ENCODE measurements at places on chromosomes 5 and 9.

DNA sequence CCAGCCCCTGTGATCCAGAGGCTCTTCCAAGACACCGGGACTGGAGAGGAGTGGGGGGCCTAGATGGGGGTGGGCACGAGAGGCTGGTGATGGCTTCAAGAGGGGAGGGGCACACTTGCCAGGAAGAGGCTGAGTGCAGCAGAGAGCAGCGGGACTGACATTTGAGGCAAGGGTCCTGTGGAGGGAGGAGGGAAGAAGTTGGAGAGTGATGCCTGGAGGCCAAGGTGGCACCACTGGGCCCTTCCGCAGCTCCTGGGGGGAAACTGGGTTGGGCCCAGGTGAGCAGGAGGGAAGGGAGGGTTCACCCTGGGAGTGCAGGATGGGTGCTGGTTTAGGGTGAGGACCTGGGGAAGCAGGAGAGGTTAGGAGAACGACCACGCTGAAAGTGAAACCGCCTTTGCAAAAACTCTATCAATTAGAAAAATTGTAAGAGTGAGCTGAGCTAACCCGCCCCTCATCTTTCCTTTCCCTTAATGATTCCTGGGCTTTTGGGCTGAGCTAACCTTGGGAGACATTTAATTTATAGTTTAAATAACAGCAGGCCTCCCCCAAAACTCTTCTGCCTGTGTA lies 26.2 kb downstream of the ABO start:
- DNase-seq: no peak

DNA sequence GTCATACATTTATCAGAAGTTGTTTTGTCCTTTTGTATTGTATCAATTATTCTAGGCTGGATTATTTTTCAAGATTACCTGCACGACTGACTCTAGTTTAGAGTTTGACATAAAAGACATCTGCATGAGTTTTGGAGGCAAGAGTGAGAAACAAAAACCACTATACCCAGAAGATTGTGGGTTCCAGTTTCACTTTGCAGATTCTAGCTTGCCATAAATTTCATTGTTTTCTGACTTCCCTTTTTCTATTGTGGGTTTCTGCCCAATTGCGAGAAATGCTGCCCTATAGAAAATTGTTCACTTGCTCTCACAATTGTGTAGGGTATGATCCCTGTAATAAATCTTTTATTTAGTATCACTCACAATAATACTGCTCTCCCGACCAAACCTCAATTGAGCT lies 1043.4 kb upstream of the CDH10 start:
- DNase-seq: no peak

DNA sequence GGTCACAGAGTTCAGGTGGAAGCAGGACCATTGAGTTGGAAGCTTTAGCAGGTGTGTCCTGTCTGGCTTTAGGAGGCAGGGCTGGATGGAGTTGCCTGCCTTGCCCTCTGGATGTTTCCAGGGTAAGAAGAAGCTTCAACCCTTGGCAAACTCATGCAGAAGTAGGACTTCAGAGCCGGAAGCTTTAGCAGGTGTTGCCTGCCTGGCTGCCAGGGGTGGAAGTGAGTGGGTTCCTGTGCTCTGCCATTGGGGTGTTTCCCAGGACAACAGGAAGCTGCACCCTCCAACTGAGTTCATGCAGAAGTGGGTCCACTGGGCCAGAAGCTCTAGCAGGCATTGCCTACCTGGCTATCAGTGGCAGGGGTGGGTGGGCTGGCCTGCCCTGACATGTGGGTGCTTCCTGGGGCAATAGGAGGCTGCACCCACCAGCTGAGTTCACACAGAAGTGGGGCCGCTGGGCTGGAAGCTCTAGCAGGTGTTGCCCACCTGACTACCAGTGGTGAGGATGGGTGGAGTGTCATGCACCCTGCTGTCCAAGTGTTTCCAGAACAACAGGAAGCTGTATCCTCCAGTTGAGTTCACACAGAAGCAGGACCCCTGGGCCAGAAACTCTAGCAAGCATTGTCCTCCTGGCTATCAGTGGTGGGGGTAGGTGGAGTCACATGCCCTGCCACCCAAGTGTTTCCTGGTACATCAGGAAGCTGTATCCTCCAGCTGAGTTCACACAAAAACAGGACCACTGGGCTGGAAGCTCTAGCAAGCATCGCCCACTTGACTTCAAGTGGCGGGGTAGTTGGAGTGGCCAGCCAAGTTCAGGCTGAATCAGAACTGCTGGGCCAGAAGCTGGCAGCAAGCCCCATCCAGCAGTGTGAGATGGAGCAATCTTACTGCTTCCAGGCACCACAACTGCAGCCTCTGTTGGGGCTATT lies 24.6 kb downstream of the LOX start:
- DNase-seq: no peak

DNA sequence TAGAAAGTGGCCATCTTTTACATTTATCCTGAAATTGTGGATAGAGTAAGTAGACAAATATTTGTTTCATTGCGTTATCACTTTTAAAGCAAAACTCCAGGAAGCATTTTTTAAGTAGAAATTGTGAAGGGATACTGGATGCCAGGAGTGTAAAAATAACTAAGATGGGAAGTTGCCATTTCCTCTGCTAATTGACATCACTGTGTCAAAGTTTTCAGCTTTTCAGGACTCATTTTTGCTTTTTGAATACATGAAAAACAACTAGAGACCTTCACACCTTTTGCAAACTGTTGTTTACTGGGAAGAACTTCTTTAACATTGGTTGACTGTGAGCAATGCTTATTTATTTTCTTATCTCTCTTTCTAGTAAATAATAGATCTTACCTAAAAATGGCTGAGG lies 337.5 kb downstream of the NR2F1-AS1 start:
- no peak for DNase-seq

DNA sequence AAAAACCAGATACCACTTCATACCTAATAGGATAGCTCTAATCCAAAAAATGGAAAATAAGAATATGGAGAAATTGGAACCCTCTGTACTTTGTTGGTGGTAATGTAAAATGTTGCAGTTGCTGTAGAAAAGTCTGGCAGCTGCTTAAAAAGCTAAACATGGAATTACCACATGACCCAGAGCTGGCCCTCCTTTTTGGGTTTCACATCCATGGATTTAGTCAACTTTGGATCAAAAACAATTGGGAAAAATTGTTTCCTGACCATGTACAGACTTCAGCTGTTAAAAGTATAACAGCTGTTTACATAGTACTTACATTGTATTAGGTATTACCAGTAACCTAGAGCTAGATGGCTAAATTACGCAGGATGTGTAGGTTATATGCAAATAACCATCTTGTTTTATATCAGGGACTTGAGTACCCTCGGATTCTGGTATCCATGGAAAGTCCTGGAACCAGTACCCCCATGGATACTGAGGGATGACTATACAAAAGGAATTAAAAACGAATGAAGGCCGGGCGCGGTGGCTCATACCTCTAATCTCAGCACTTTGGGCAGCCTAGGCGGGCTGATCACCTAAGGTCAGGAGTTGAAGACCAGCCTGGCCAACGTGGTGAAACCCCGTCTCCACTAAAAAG lies 15.8 kb downstream of the DNAJA1 start:
- no peak for DNase-seq

DNA sequence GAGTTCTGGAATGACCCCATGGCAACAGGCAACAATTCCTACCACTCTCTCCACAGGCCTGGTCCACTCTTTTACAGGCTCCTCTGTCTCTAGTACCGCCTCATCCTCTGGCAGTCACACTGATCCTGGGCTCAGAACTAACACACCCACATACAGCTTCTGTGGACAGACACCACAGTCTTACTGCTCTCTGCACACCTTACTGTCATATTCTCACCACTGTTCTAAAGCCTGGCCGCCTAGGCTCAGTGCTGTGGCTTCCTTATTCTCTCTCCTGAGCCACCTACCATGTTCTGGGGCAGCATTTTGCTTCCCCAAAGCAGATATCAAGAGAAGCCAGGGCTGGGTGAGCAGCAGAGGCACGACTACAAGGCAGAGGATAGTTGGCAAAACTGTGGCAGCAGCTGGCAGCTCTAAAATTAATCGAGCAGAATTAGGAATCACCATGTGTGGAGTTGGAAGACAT lies 14.8 kb downstream of the REEP5 start:
- DNase-seq: no peak

- DNase-seq: no peak
Observed at GRCh38 chr9:36905101-36906066, 128.7 kb downstream of the PAX5 start.

DNA sequence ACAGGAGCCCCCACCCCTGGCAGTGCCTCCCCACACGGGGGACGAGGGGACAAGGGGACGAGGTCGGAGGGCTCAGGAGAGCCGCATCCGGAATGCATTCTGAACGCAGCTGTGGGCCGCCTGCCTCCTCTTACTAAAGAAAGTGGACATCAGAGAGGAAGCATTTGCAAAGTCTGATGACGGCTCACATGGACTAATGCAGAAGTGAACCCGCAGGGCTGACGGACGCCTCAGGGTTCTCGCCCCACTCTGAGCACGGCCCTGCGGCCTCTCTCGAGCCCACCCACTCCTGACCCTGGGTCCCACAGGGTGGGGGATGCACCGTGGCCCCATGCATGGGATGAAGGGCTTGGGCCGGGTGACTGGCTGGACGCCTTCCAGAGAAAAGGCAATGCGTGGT lies 5.9 kb downstream of the LPCAT1 start:
- DNase-seq: no peak

- DNase-seq: no peak
Observed at GRCh38 chr5:172830876-172831662, 3.0 kb upstream of the ERGIC1 start.

- peak; percentile 32 for DNase-seq
Observed at GRCh38 chr5:34491251-34491620, 164.9 kb upstream of the RAI14 start.

GRCh38 chr9:136373300-136374182 lies at the start of gene CARD9:
TSS of gene CARD9 (minus strand) at chr9:136373669. CDS start at chr9:136372078, 1,591 bp downstream.
- DNase-seq: no peak

- no peak for DNase-seq
Observed at GRCh38 chr5:41143131-41143901, 70.0 kb downstream of the C6 start.

GRCh38 chr5:122442938-122443337 lies 130.9 kb downstream of the SNCAIP start:
- DNase-seq: no peak

- DNase-seq: no peak
Observed at GRCh38 chr9:85212887-85213286, 528.9 kb downstream of the AGTPBP1 start.

- no peak for DNase-seq
Observed at GRCh38 chr5:161863259-161863658, 15.3 kb downstream of the GABRA1 start.

GRCh38 chr5:32612134-32612888 lies 27.0 kb downstream of the SUB1 start:
- DNase-seq: no peak

- DNase-seq: no peak
Observed at GRCh38 chr9:75960551-75960950, 70.1 kb downstream of the PCSK5 start.

- no peak for DNase-seq
Observed at GRCh38 chr5:179301376-179301775, 43.9 kb downstream of the ADAMTS2 start.

DNA sequence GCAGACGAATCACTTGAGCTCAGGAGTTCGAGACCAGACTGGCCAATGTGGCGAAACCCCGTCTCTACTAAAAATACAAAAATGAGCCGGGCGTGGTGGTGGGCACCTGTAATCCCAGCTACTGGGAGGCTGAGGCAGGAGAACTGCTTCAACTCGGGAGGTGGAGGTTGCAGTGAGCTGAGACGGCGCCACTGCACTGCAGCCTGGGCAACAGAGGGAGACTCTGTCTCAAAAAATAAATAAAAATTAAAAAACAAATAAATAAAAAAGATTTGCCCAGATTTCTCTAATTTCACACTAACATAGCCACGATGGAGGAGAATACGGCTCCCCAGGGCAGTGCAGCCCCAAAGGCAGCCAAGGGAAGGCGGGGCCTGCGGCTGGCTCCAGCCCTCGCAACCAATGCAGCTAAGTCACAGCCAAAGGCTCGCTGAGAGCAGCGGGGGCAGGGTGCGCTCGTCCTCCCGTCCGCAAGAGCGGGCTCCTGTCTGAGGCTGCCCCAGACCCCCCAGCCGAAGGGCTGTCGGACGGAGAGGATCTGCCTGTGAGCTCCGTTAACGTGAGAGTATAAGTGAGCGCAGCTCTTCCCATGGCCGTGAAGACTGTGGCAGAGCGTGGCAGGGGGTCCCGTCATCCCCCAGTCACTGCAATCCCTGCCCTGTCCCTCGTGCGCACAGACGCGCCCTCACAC lies 43.5 kb downstream of the SLC12A7 start:
- peak; percentile 78 for DNase-seq

GRCh38 chr5:122942164-122942914 lies 94.2 kb downstream of the PPIC start:
- DNase-seq: no peak

DNA sequence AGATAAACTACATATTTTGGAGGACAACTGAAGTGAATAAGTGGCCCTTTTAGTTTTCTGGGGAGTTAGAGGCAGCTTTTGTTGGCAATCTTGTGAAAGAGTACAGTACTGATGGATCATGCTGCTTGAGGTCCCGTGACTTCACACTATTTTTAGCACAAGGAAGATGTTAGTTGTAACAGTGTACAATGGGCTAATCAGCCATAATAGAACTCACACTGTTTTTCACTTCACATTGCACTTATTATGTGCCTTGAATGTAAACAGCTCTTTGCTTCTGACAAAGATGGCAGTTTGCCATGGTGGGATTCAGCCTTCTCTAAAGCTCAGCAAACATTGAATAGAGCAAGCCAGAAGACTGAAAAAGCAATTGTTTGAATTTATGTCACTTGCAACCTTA lies 176.7 kb upstream of the ZNF608 start:
- no peak for DNase-seq

- DNase-seq: no peak
Observed at GRCh38 chr5:78974011-78974410, 11.1 kb downstream of the ARSB start.

DNA sequence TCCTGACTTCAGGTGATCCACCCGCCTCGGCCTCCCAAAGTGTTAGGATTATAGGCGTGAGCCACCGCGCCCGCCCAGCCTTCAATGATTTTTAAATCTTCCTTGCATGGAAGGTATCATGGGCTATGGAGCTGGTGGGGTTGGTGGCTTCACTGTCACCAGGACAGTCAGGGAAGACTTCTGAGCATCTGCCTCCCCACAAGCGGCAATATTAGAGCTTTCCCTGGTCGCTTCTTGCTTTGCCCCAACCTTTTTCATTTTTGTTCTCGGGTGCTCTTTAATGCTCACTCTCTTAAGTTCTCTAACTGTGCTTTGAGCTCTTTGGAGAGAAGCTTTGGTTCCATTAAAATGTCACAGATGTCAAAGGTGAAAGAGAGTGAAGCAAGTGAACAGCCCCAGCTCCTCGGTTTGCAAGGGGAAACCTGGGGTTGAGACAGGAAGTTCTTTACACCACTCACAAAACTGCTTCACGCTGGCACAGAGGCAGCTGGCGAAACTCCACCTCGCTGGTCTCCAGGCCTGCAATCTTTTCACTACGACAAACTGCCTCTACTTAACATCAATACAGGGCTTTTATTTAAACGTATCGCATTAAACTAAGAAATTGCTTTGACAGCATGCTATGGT lies 142.5 kb upstream of the RETREG1 start:
- no peak for DNase-seq

- DNase-seq: no peak
Observed at GRCh38 chr9:32161720-32162119, 222.7 kb upstream of the ACO1 start.

DNA sequence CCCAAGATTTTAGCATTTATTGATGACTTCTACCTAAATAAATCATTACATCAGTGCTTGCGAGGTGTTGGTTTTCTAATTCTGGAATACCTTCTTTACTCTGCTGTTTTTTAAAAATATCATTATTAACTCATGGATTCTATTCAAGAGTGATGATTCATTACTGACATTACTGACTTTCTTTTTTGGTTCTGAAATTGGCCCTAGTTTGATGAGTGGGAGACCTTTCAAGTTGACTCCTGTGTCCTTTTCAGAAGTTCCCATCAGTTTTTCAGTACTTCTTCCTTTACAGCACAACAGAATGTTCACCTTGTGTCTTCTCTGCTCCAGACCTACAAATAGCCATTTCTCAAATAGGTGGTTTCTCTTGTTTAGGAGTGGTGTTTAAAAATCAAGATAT lies 114.1 kb downstream of the PCSK5 start:
- no peak for DNase-seq
